ENCODE measurements at places on chromosomes 11 and 22. TPM values are rescaled to one million over a fixed set of nuclear protein-coding genes. Genes with fewer than 3 reads are reported as not detected.

DNA sequence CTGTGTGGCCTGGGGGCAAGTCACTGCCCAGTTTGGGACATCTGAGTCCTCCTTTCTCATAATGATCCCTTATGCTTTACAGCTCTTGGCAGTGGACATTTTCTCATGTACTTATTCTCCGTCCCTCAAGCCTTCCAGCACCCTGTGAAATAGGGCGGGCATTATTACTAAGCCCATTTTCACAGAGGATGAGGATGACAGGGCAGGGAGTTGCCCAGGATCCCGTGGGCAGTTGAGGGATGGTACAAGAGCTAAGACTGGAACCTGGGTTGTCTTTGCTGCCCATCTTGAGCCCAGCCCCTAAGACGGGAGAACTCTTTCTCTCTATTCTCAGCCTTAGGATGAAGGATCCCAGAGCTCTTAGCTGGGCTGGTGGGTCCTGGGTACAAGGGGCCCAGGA, 11.2 kb downstream of the CD82 start:
- no peak for DNase-seq

Gene RFPL2
- 0.15 TPM for total RNA-seq

GRCh38 chr11:76209973-76210930, 4.0 kb upstream of the WNT11 start:
- peak; percentile 82 for DNase-seq

- DNase-seq, result no peak
Measured at GRCh38 chr11:96062134-96062533, 138.2 kb upstream of the MTMR2 start.

DNA sequence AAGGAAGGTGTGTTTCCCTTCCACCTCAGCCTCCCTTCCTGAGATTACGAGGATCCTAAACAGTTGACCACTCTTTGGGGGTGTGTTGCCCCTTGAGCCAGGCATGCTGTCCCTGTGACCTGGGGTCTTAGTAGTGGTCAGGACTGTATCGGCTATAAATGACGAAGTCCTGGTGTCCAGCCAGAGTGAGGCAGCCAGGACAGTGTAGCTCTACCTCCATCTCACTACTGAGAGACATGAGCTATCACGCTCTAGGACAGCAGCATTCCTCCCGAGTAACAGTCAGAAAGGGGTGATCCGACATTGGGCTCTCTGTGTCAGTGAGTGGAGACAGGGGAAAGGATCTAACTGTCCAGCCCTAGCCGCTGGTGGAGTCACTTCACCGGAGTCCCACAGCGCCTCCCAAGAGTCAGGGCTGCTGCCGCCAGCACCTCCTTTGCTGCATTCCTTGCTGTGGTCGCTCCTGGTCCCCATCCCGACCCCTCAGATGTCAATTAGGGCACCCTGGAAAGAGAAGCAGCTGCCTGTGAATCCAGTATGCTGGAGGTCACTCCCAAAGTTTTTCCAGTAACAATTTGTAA, 3.3 kb upstream of the B3GNT6 start:
- DNase-seq, result peak; percentile 26

GRCh38 chr11:46463701-46464421, 72.3 kb upstream of the CHRM4 start:
- no peak for DNase-seq

GRCh38 chr11:128783513-128783912, 83.6 kb downstream of the KCNJ1 start:
- no peak for DNase-seq

DNA sequence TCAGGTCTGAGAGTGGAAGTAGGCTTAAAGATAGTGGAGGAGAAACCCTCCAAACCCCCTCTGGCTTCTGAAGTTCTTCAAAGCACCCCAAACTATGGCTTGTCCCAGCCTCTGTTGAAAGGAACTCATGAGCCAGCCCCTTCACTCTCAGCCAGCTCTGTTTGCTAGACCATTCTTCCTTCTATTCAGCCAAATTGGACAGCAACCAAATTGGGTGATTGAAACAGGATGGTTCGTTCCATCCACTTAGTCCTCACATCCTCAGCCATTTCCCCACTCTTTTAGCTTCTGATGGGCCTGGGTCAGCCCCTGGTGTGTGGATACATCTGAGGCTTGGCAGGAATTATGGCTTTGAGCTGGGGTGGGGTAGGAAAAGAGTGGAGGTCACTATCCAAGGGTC, 4.5 kb downstream of the HTR3A start:
- DNase-seq, result no peak

GRCh38 chr11:2708151-2708581, 8.4 kb upstream of the KCNQ1OT1 start:
- peak; percentile 60 for DNase-seq

Gene PLAAT4
- 4.1 TPM for total RNA-seq

DNA sequence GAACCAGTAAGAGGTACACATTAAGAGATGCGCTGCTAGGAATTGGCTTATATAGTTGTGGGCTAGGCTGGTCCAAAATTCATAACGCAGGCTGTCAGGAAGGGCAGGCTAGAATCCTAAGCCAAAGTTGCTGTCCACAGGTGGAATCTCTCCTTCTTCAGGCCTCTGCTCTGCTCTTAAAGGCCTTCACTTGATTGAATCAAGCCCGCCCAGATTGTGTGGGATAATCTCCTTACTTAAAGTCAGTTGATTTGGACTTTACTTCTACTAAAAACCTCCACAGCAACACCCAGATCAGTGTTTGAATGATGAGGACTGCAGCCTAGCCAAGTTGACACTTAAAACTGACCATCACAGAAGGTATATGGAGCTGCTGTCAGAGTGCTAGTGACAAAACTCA, 68.8 kb downstream of the LRRC32 start:
- no peak for DNase-seq

Data from H7 (cell line).